ENCODE measurements at places on chromosomes 2 and 18.

DNA sequence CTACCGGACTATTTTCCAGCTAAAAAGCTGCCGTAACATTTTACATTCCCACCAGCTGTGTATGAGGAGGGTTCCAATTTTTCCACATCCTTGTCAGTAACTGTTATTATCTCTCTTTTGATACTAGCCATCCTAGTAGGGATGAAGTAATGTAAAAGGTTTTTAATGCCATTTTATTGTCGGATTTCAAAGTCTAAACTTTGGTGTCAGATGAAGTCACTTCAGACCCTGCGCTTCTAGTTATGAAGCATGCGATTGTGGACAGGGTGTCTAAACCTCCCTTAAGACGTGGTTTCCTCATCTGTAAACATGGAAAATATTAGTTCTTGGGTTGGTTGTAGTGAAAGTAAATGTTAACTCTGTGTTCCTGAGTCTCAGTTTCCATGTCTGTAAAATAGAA lies 4.7 kb downstream of the DGKD start:
- DNase-seq = no peak

DNA sequence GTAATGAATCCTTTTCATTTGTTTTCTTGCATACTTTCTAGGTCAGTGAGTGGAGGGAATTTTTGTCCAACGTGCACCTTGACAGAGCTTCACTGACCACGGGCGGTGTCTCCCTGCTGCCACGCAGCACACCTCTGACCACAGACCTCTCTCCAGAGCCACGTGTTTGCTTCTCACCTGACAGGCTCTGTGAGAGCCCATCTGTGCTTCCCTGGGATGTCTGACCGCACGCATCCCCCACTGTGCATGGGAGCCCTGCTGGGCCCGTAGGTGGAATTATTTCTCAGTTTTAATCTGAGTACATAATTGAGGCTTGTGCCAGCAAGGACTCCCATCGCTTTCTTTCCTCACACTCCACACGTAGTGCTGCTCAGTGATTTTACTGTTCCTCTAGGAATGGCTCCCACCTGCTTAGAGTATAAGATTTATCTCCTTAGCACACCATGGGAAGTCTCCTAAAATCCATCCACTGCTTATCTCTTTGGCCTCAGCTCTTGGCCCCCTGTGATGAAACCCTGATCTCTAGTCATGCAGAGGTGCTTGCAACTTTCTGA lies 482.6 kb downstream of the TSN start:
- no peak for DNase-seq

GRCh38 chr2:240968731-240969624 lies 29.4 kb upstream of the SNED1 start:
- no peak for DNase-seq

GRCh38 chr18:38933322-38933721 lies 1367.7 kb upstream of the CELF4 start:
- no peak for DNase-seq

DNA sequence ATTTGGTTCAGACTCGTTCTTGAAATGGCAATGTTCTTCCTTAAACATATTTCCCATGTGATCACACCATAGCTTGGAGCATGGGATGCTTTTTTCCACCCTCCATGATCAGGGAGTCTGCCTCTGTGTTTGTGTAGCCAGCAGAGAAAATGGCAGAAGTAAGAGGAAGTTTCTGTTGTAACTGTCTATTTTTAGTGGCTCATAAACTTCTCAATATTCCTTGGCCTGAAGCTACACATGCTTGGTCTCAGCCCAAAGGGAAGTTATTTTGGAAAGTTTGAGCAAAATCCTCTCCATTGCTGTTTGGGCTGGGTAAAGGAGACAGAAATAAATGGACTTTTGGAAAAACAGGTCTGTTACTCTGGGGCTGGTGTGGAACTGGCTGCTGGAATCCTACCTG lies 33.4 kb upstream of the ITGA6 start:
- no peak for DNase-seq

DNA sequence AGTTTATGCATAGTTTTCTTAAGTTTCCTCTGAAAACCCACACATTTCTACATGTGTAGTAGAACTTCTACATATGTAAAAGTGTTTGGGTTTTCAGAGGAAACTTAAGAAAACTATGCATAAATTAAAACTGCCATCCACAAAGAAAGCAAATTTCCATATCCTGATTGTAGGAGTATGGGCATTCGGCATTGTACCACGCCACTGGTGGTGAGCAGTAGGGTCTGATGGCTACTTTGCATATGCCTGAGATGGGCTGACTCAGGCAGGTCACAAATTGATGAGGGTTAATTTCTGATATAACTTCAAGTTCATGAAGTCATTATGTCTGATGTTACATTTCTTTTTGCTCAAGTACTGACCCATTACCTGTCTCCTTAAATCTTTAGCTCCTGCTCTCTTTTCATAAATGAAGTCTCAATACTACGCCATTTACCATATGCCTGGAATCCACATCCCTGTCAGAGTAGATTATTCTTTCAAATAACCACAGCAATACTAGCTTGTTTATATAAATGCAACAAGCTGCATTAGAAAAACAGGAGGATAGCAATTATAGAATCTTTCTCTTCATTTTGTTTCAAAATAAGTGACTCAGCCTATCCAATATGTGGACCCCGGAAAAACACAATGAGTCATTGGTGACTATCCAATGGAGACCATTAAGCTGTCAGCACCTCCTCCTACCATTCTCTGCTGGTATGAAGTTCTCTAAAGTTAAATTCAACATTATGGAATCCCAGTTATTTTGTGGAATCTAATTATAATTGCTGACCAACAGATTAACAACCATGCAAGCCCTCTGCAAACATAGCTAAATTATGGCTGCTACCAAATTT lies 355.2 kb upstream of the UBE2E3 start:
- no peak for DNase-seq

GRCh38 chr2:55176094-55176415 lies 56.0 kb downstream of the CLHC1 start:
- DNase-seq = no peak

- DNase-seq = no peak
These were observed 37.2 kb upstream of the SLC35G4 start for GRCh38 chr18:11572201-11572600.

DNA sequence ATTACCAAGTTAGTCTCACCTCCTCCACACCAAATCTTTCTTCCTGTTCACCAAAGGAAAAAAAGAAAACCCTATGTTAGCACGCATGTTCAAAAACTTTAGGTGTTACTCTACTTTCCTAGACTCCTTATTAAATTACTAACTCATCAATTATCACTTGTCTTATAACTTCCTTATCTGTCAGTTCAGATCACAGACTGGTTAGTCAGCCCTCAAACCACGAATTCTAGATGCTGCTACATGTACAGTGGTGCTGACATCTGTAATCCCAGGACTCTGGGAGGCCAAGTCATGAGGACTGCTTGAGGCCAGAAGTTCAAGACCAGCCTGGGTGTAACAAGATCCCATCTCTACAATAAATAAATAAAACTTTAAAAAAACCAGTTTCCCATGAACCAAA lies 3.5 kb downstream of the YWHAQ start:
- DNase-seq = no peak

- no peak for DNase-seq
These were observed 196.6 kb upstream of the SALL3 start for GRCh38 chr18:78782951-78783563.

GRCh38 chr2:19775838-19776237 lies 125.9 kb downstream of the TTC32 start:
- DNase-seq = no peak

GRCh38 chr2:43792653-43793052 lies 18.8 kb downstream of the DYNC2LI1 start:
- DNase-seq = no peak

GRCh38 chr2:15677141-15677843 lies 85.6 kb downstream of the DDX1 start:
- no peak for DNase-seq

DNA sequence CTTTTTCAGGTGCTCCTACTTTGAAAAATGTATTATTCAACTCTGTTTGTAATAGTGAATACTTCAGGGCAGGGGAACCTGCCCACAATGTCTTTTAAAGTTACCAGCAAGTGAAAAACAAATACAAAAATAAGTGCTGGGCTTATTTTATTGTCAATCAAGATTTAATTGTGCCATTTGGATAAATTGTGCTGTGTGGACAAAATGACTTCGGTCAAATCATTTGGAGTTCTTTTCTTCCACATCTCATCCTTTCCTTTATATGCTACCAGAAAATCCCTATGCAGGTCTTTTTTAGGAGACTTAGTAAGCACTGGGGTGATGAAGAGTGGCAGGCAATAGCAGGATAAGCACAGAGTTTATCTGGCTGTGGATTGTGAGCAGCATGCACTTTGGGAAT lies 63.9 kb downstream of the NYAP2 start:
- no peak for DNase-seq

GRCh38 chr18:23833714-23834113 lies 144.5 kb downstream of the LAMA3 start:
- DNase-seq = no peak

DNA sequence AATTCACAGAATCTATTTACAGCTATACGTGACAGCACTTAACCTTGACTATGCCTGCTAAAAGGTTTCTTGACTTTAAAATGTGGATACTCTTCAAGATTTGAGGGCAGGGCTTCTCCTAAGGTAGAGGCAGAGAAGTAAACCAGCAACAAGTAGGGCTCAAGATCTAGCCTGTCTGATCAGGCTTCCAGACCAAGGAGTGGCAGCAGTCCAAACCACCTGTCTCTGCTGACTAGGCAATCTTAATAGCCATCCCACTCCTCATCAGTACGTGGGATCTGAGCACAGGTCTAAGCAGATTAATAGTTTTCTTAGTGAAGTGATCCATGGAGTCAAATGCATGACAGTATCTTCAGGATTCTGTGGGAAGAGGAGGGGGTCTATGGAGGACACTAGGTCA lies 100.4 kb downstream of the GPD2 start:
- DNase-seq = no peak

- no peak for DNase-seq
These were observed 31.2 kb upstream of the CDKL4 start for GRCh38 chr2:39275016-39275415.

GRCh38 chr2:86489542-86489941 lies 48.4 kb downstream of the KDM3A start:
- DNase-seq = no peak

DNA sequence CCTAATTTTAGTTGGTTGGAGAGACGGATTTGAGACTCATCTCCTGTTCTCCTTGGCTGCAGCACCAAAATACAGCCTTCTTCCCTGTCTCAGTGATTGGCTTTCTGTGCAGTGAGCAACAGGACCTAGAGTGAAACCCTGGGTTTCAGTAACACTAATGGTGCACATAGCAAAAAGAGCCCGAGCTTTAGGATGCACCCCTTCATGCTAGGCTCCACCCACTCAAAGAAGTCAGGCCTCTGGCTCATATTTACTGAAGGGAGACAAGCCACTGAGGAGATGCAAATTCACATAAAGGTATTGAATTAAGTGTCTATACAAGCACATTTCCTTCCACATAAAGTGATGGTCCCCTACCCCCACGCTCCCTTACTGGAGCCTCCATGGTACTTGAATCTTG lies 131.9 kb upstream of the CHAC2 start:
- no peak for DNase-seq

GRCh38 chr2:100365434-100365833 lies 43.1 kb upstream of the LONRF2 start:
- DNase-seq = no peak

DNA sequence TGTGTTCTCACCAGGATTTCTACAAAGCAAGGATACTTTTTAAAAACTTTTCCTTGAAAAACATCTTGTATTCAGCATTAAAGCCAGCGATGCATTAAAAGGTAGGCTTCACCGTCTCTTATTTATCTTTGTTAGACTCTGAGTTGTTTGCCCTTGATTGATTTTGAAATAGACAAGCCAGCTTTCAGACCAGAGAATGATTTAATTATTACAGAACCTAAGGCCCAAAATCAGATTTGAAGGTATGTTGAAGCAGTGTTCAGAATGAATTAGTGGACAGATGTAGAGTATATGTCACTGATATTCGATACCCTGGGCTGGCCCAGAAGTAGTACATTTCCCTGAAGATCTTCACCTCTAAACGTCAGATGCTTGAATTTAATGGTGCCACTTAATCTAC lies 136.4 kb downstream of the THSD7B start:
- DNase-seq = no peak

DNA sequence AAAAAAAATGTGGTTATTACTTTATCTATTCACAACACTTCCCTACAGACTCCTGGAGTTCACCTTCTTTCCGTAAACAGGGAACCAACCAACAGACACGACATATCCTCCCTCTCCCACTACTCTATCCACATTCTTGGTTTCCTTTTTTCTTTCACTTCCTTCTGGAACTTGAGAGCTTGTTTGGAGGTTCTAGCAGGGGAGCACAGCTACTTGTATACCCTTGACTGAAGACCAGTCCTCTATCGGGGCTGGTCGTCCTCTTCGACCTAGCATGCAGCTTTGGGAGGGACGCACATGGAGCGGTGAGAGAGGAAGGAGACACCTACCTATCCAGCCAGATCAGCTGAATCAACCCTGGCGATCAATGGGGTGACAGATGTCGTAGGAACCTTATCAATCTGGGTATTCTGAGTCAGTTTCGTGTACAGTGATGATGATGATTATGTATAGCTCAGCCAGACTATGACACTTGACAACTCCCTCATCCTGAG lies 43.5 kb upstream of the MSH2 start:
- no peak for DNase-seq

DNA sequence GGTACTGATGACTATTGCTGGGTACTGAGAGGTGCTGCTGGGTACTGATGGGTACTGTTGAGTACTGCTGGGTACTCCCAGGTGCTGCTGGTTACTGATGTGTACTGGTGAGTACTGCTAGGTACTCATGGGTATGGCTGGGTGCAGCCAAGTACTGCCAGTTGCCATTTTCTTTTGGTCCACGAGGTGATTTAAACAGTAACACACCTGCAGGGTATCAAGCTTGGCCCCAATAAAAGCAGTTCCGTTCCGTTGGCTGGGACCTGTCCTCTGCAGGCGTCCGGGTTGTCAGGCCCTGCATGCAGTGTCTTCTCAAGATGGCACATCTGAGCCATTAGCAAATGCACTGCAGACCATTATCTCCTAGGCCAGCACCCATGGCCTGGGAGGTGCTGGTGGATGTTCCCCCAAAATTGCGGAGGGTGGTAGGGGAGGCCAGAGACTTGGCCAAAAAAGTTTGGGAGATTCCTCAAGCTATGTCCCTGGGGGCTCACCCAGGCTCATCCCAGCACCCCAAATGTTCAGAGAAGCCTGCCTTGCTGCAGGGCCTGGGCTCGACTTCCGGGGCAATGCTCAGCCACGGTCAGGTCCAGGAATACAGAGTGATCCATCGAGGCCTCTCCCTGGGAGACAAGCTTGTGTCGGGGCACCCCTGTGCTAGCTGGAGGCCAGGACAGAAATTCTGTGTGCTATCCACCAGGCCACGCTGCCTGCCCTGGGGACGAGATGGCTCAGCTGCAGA lies 165.2 kb downstream of the TWIST2 start:
- no peak for DNase-seq

- DNase-seq = no peak
These were observed 207.8 kb downstream of the MYT1L start for GRCh38 chr2:2123238-2123637.

Data from activated T-helper 1 cell treated with anti-CD3 and anti-CD28 coated beads, Interleukin-2, amount 50 U/mL, for 16 hours (primary cell).